Activated naive CD4-positive, alpha-beta T cell treated with Interleukin-2 at 50 U/mL for 16 hours (primary cell): ENCODE measurements at places on chromosomes 16 and 17.
A peak's percentile ranks its signal among the peaks of the same experiment; 100 is the strongest.

GRCh38 chr16:83453977-83454376 lies 353.8 kb upstream of the HSBP1 start:
- no peak for DNase-seq

GRCh38 chr16:87626401-87626800 lies 24.1 kb downstream of the JPH3 start:
- DNase-seq: no peak

DNA sequence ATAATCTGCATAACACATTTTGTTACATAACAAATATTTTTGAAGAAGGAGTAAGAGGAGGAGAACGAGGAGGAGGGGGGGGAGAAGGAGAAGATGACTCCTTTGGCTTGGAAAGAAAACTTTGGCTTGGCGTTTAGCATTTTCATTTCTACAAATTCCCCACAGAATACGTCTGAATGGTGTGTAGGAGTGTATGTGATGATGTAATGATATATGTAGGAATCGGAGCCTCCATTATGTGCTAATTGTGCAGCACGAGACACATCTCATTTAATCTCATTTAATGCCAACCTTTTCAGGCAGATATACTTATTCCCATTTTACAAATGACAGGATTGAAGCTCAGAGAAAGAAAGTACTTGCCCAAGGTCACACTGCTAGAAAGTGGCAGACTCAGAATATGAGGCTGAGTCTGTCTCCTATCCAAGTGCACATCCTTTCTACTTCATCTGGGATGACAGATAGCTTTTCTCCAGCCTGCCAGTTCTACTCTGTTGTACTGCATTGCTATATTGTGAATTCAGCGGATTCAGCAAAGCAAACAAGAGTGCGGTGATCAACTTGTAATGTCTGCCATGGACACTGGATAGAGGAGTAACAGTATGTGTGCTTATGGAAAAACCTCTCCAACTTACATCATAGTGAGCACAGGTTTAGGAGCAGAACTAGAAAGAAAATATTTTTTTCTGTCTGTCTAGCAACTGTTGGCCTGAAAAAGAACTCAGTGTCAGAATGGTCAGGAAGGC lies 10.4 kb upstream of the SLC47A2 start:
- DNase-seq: no peak

DNA sequence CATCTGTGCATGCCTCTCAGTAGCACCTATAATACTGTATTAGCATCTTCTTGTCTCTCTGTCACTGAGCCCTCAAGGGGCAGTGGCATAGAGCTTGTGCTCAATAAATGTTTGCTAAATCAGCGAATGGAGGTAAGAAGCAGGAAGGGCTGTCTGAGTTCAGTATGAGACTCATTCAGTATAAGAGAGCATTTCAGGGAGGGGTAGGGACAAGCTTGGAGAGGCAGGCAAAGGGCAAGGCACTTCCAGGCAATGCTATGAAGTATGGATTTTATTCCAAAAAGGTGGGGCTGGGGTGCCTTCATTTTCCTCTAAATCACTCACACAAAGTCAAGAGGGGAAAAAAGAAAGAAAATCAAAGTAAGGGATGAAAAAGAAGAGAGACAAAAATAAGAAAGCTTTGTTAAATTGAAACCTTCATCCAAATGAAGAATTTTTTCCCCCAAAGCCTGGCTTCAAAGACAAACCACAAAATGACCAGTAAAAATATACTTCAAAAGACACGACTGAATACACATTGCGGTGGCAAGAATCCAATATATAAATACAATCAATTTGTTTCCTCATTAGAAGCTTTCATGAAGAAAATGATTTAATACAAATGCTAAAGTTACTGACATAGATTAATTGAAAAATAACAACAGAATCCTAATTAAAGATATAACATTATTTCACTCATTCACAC lies 51.2 kb downstream of the SKAP1 start:
- no peak for DNase-seq

DNA sequence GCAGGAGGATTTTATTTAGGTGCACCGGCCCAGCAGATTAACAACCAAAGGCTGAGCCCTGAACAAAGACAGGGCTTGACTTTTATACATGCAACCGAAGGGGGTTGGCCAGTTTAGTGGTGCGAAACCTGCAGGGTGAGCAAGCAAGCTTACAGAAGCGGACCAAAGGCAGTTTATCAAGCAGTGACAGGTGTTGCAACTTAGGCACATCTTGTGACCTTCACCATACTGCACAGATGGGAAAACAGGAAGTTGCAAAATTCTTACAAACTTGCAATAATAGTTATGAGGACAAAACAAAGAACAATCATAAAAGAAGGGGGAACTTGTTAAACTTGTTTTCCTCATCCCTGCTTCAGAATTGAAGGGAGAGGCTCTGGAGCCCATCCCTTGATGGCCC lies 1265.1 kb downstream of the CDH8 start:
- DNase-seq: no peak

GRCh38 chr16:84838383-84838948 lies 18.7 kb downstream of the CRISPLD2 start:
- DNase-seq: no peak

GRCh38 chr16:19833581-19833980 lies 51.1 kb downstream of the GPRC5B start:
- DNase-seq: no peak

DNA sequence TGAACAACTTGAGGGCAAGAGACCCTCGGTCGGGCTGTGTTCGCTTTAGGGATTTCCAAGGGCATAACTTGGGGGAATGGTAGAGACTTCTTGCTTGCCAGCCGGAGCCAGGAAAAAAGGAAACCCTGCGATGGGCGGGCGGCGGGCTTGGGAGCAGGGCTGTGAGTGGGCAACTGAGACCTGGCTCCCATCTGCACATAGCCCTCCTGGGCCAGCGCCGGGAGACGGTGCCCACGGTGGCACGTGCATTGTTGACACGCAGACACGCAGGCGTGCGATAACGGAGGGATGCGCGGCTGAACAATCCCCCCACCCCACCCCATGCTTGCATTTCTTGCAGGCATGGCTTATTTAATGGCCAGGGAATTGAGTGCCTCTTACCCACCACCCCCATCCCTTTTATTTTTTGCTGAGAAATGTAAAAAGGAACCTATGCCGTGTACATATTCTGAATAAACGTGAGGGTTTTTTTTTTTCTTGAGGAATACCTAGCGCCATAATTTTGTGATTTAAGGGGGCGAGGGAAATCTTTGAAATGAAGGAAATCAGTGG lies 17.1 kb upstream of the ZFHX3 start:
- DNase-seq: no peak

GRCh38 chr17:40176754-40177110 lies 538 bp upstream of the RAPGEFL1 start:
- no peak for DNase-seq

DNA sequence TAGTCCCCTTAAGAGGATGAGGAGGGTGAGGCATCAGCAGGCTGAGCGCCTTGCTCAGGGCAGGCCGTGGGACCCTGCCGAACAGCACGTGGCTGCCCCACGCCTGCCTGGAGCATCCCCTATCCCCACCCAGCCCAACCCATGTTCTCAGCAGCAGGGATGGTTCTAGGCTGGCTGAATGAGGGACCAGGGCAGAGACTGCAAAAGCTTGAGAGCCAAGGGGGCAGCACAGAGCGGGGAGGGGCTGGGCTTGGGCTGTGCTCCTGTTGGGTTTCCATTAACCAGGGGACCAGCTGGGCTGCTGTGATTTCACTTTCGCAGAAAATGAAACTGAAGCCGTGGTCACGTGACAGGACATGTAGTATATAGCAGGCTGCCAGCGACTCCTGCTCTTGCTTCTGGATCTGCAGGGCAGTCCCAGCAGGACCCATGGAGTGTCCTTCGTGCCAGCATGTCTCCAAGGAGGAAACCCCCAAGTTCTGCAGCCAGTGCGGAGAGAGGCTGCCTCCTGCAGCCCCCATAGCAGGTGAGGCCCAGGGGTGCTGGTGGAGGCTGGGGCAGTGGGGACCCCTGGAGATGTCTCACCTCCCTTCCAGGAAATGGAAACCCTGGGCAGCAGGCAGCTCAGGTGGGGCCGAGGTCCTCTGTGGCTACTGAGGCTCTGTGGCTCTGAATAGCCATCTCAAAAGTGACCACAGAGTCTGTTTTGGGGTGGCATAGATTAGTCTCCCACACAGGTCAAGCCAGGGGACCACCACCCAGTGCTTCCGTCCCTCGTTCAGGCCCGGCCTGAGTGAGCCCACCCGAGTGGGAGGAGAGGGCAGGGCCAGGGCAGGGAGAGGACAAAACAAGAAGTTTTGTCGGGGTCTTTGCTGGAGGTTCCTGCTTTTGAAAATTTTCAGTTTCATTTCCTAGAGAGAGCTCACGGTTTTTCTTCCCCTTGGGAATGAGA lies 2.9 kb downstream of the RNF213 start:
- peak; percentile 90 for DNase-seq

DNA sequence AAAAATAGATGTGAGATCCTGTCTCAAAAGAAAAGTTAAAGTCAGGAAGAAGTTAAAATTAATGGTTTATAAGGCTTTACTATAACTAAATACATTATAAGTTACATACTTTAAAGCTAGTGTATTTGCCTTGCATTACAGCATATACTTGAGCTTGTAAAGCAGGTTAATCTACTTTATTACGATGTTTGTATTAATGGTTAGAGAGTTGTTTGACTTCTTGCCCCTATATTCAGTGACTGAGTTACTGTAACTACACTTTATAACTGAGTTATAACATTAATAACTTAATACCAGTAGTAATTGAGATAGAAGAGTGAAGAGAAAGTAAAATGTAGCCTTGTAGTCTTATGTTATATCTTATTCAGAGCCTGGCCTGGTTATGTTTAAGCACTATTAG lies 22.9 kb downstream of the CLTC start:
- DNase-seq: no peak

DNA sequence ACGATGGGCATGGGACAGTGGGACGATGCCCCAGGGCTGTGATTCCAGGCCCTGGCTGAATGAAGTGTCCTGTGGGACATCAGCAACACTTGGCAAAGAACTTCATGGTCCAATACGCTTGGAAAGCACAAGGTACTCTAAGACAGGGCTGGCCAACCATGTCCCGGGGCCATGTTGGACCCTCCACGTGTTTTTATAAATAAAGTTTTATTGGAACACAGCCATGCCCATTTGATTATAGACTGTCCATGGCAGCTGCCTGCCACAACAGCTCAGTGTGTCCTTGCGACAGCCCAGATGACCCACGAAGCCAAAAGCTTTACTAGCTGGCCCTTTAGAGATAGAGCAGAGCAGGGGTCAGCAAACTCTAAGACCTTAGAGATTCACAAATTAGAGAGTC lies 282.1 kb downstream of the C16orf95 start:
- no peak for DNase-seq

DNA sequence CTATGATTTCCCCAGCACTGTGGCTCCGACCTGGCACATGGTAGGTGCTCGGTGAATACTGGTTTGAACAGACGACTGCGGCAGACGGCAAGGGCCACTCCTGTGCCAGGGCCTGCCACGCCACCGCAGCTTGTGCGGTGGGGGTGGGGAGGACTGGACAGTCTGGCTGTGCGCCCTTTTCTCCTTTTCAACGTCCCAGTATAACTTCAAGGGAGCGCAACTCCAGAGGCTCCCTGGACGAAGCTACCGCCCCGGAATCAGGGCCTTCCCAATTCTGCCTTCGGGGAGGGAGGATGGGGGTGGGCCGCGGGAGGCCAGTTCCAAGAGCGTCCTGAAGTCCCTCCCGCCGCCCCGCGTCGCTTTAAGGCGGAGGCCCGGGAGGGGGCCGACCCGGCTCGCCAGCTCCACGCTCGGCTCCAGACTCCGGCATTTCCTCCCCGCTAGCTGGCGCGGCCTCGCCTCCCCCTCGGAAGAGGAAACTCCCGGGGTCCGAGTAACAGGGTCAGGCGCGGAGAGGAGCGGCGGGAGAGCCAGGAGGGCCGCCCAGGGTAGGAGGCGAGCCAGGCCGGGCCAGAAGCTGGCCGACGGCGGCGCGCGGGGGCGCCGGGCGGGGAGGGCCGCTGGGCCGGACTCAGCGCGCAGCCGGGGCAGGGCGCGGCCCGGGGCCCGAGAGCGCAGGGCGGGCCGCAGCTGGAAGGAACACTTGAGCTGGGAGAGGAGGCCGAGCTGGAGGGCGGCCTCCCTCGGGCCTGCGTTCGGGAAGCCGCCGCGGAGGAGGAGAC lies at the start of gene ITPRIPL2:
Gene ITPRIPL2 (plus strand): TSS at position 388 of the 782 bp plus-strand sequence. CDS start 498 bp downstream, outside the sequence.
- DNase-seq: peak; percentile 21

GRCh38 chr16:23227529-23227928 lies 45.0 kb downstream of the SCNN1G start:
- no peak for DNase-seq

- DNase-seq: peak; percentile 12
These were observed 544 bp upstream of the EVI2A start for GRCh38 chr17:31321966-31322365.

- no peak for DNase-seq
These were observed 338.1 kb downstream of the SEC14L1 start for GRCh38 chr17:77478899-77479298.

GRCh38 chr17:81294512-81295030 lies 536 bp downstream of the SLC38A10 start:
- DNase-seq: peak; percentile 25
